ENCODE measurements at places on chromosomes 2 and 18.

DNA sequence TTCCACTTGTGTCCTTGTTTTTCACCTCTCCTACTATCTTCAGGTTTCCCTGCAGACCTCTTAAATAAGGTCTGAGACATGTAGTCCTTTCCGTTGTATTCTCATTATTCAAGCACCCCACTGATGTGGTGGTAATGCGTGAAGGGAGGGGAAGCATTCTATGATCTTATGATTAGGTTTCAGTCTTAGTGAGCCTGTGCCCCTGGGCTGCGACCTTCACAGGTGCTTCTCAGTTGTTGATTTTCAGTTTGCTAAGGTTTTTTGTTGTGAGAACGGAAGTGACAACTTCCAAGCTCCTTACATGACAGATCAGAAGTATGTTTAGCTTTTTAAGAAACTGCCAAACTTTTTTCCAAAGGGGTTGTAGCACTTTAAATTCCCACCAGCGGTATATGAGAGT is 41.3 kb downstream of the VPS54 start:
- peak; percentile 36 for DNase-seq

DNA sequence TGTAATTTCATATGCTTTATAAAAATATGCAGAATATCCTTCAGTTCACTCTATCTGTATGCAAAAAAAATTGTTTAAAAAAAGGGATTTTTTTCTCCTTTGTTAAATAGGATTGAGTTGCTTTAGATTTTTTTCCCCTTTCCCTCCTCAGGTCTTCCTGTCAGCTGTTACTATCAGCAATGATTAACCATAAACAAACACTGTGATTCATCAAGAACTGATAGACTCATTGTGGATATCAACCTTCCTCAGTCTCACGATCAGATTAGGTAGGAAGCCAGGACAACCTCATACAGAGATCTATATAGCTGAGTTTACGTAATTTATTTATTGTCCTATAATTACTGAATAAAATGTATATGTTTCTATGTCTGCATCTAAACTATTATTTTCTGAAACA is 2136.2 kb upstream of the CELF4 start:
- no peak for DNase-seq

DNA sequence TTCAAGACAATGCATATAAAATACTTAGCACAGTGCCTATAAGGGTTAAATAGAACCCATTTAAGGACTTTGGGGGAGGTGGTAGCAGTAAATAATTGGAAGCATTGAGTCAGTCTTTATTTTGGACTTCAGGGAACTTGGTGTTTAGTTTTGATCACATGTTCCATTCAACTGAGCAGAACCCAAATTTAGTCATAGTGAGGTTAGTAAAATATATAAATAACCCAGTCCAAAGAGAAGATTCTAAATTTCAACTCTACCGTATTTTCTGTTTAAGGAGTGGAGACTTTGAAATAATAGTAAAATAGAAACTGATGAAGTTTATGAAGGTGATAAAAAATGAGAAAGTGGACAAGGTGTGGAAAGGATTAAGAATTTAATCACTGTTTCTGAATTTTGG is 19.7 kb downstream of the TWSG1 start:
- DNase-seq = no peak

- no peak for DNase-seq
Observed at GRCh38 chr2:3644246-3644525, 13.8 kb upstream of the ALLC start.

GRCh38 chr2:604854-605524 is 72.2 kb downstream of the TMEM18 start:
- DNase-seq = no peak

- DNase-seq = no peak
Observed at GRCh38 chr2:128388499-128388941, 69.9 kb upstream of the HS6ST1 start.

DNA sequence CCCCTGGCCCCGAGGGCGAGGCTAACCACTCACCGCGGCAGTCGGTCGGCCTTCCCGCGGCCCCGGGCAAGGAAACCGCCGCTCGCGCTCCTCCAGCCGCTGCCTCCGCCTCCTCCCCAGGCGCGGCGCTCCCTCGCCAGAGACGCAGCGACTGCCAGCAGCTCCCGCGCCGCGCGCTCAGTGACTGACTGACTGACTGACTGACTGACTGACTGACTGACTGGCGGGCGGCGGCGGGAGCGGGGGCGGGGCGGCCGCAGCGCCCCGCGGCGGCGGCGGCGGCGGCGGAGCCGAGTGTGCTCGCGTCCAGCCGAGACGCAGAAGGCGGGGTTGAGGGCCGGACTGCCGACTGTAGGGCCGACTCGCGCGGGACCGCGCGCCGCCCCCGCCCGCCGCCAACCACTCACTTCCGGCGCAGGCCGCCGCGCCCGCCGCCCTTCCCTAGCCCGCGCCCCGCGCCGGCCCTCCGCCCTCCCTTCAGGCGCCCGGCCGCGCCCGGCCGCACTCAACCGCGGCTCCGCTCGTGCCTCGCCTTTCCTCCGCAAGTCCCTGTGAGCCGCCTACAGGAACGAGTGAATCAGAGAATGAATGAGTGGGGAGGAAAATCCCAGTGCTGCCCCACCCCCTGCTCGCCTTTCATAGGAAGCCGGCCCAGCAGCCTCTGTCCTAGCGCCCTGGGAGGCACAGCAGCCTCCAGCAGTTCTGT is at the start of gene RAPH1:
Gene RAPH1 (minus strand): TSS at position 224 of the 706 bp plus-strand sequence. CDS start 39,948 bp downstream, outside the sequence.
- peak; percentile 54 for DNase-seq

GRCh38 chr2:46320141-46320567 is 22.9 kb downstream of the EPAS1 start:
- no peak for DNase-seq

DNA sequence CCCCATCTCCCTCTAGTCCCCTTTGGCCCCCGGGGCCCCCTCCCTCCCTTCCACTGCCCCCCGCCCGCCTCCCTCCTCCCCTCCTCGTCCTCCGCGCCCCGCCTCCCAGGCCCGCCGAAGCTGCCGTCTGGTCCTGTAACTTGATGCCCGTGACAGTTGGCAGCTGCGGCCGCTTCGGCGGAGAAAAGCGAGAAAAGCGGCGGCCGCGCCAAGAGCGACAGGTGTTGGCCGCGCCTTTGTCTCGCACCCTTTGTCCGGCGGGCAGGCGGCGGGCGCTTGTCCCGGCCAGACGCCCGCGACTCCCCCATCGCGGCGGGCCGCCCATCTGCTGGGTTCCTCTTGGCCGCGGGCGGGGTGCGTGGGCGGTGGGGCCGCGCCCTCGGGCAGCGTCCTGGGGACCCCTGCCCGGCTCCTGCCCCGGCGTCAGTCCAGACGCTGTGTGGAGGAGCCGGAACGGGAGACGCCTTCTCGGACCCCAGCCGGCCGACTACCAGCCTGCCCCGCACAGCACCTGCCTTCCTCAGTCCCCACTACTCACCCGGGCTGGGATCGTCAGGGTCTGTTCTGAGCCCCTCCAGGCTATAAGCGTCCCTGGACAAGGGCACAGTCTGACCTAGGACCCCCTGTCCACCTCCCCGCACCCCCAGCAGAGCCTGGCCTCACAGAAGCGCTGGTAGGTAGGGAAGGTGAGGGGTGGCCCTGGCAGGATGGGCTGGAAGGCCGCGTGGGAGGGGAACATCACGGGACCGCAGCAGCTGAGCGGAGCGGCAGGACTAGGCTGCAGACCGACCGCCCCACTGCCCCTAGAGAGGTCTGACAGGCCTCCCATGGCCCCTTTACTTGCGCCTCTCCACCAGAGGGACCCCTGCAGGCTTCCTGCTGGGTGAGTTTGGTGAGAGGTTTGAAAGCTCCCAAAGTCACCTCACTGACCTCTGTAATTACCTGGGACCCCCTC is 1.2 kb upstream of the HES6 start:
- DNase-seq = peak; percentile 32

GRCh38 chr2:129605646-129606045 is 373.8 kb upstream of the RAB6C start:
- no peak for DNase-seq

GRCh38 chr2:230012267-230012884 is 56.3 kb downstream of the SLC16A14 start:
- DNase-seq = no peak

DNA sequence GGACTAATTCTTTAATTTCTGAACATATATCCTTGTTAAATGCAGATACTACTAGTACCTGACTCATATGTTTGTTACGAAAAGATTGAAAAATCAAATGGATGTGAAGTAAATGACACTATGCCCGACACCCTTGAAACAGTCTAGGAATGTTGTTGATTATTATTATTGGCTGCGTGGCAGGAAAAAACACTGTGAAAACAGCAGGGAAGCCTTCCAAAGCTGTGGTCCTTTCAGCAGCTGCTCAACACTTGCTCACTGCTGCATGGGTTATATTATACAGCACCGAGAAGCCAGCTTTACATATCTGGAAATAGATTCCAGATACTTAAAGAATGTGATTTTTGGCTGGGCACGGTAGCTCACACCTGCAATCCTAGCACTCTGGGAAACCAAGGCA is 26.5 kb downstream of the CRYGD start:
- no peak for DNase-seq

DNA sequence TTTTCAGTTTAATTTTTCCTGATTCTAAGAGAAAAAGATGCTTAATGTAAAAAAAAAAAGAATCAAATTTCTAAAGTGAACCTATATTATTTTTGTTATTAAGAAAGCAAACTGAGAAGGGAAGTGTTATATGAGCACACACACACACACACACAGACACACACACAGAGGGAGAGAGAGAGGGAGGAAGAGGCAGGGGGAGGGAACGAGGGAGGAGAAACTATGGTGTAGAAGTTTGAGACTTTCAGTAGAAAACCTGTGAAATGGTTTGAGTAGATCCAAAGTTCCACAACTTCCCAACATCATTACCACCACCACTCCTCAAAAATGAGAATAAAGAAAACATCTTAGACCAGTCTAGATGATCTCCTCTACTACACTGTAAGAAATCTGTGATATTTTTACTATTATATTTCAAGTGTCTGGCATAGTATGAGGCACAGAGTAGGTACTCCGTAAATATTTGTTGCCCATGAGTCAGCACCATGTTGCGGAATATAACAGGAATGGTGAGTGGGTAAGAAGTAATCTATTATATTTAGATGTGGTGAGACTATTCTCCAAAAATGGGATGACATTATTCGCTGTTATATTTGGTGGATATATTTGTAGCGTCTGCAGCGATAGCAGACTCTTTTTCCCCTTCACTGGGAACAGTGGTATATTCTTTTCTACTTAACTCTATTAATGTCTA is 149.4 kb upstream of the DNMT3A start:
- DNase-seq = no peak

GRCh38 chr2:185567196-185567595 is 171.4 kb upstream of the FSIP2 start:
- no peak for DNase-seq

DNA sequence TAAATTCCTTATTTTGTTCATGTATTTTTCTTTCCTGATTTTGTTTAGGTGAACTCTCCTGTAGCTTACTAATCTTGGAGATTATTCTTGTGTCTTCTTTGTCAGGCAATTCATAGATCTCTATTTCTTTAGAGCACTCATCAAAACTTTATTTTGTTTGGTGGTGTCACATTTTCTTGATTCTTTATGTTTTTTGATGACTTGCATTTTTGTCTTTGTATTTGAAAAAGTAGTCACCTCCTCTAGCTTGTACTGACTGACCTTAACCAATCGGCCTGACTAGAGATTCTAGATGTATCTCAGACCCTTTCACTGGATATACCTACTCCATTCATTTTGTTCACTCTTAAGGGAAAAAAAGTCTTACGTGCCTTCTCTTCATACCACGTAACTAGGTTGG is 986.3 kb upstream of the LRRTM1 start:
- DNase-seq = no peak

DNA sequence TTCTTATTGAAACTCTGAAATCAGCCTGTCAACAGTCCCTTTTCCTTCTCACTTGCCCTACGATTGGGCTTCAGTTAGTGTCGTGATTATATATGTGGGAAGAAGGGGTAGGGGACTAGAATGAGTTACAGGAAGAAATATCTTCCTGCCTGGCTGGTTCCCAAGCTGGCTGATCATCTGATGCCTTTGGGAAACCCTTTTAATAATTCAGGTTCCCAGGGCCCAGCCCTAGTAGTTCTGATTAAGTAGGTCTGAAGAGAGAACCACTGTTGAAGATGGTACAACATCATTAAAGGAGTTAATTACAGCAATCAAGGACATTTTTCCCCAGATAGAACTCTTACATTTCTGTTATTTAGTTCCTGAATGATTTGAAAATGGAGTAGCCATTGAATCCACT is 110.1 kb upstream of the EML6 start:
- no peak for DNase-seq

GRCh38 chr2:136128905-136129304 is 11.0 kb upstream of the CXCR4 start:
- DNase-seq = no peak

- no peak for DNase-seq
Observed at GRCh38 chr2:11478899-11479605, 13.1 kb upstream of the E2F6 start.

- DNase-seq = no peak
Observed at GRCh38 chr2:231043796-231044195, 6.5 kb downstream of the C2orf72 start.

DNA sequence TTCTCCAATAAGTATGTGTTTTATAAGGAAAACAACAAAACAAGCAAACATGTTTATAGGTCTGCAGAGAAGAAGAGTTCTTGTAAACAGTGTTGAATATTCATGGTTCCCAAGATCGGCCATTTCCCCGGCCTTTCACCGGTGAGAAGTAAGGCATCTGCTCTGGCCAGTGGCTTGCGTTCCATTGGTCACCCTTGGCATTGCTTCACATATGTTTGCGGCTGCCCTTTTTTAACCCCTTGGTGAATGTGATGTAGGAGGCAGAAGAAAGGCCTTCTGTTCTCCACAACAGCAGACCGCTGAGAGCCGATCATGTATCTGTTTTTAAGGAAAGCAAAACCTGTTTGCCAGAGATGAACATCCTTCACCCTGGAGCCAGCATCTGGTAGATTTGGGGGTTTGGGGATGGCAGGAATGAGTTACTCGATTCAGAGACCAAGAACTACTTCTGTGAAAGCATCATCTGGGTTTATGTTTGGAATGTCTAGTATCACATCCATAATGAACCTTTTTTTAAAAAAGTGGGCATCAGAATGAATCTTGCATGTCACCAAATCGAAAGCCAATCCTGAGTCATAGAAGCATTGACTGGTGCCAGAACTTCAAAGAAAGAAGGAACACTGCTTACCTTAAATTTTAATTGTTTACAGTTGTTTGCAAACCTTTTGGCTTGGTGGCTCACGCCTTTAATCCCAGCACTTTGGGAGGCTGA is 112.3 kb downstream of the AGAP1 start:
- DNase-seq = no peak

DNA sequence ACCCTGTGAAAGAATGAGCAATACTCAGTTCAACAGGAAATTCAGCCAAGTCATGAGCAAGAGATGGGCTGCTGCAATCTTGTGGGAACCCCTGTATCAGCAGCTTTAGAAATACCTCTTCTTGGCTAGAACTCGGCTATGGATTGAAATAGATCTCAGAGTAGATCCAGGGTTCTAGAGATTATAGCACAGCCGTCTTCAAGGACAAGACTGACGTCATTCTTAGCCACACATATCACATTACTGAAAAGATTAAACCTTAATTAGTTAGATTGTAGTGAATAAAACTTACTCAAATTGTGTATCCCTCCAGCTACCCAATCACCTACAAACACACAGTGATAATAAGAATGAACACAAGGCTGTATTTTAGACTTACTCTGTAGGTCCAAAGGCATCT is 776.4 kb downstream of the EPHA4 start:
- DNase-seq = no peak

Measured in CD4-positive, alpha-beta T cell treated with Interleukin-17A for 1 hour (primary cell).